ENCODE measurements at places on chromosomes 16 and 17. TPM values are rescaled to one million over a fixed set of nuclear protein-coding genes. Genes with fewer than 3 reads are reported as not detected.

DNA sequence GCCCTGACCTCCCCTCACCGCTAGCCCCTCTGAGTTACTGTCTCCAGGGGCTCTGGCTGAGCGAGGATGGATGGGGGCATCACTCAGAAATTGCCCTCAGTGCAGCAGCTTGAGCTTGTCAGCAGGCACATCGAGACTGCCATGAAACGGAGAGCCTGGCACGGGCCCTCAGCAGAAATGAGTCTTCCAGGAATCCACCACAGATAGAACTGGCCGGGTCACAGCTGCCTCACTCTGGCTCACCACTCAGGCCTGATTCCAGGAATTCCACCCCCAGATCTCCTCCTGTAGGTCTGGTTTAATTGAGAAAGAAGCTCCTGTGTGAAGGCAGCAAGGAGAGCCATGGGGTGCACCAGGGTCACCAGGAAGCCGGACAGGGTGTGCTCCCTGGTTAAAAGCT is 85.5 kb downstream of the GSG1L start:
- DNase-seq = no peak

The MYO15A gene
- 0.34 TPM for total RNA-seq

GRCh38 chr16:11450136-11450535 is 104.9 kb downstream of the RMI2 start:
- no peak for DNase-seq

- no peak for DNase-seq
Measured at GRCh38 chr17:36931096-36931696, 6.1 kb upstream of the LHX1 start.

The SLC35G6 gene
- not detected for total RNA-seq

The KRTAP4-5 gene
- total RNA-seq = not detected

The WNT3 gene
- total RNA-seq = not detected

The MMP28 gene
- total RNA-seq = not detected

The SAP30BP gene
- 93.7 TPM for total RNA-seq

The GSDMA gene
- total RNA-seq = 4.5 TPM

DNA sequence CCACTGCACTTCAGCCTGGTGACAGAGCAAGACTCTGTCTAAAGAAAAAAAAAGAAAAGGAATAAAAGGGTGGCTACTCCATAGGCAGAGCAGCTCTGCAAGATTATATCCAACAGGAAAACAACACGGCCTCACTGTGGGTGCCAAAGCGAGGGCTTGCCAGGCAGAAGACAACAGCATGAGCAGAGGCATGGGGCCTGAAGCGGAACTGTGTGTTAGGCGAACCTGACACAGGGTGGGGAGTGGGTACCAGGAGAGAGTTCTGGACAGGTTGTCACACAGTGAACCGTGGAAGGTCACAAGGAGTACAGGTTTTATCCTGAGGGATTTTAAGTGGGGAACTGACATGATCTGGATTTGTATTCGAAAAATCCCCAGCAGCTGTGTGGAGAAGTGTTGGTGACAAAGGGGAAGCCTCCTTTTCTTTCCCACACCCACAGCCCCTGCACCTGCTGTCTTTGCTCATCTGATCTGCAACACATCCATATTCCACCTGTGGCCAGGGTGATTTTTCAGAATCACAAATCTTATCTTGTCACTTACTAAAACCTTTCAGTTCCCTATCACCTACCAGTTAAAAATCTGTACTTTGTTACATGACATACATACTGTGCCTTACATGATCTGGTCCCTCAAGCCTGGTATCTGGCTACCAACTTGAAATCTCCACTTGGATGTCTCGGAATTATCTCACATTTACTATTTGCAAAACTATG is 23.2 kb upstream of the ARHGAP17 start:
- no peak for DNase-seq

DNA sequence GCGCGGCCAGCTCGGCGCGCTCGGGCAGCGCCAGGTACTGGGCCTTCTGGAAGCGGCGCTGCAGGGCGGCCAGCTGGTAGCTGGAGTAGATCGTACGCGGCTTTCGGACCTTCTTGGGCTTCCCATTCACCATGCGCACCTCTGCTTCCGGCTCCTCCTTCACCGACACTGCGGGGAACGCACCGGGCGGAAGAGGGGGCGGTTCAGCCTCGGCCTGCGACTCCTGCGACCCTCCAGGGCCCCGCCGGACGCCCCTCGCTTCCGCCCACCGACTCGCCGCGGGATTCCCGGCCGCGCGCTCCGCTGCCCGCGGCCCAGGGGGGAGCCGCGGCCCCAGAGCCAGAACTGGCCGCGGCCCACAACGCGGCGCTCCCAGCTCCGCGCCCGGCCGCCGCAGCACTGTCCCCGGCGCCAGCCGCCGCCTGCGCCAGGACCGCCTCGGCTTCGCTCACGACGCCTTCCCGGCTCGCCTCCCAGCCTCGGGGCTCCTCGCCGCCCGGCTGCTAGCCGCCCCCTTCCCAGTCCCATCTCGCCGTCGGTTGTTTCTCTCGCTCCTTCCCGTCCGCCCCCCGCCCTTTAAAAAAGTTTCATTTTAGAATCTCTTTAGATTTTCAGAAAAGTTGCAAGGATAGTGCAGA is 1.5 kb downstream of the DLX3 start:
- peak; percentile 46 for DNase-seq

The SBK1 gene
- 10.0 TPM for total RNA-seq

- DNase-seq = no peak
Measured at GRCh38 chr17:44170499-44171201, at the start of gene ASB16. ASB16 (plus strand) TSS chr17:44170704; CDS start chr17:44170790, 86 bp downstream.

GRCh38 chr17:49746791-49747490 is 17.0 kb downstream of the FAM117A start:
- peak; percentile 55 for DNase-seq

The FN3K gene
- 1.9 TPM for total RNA-seq

DNA sequence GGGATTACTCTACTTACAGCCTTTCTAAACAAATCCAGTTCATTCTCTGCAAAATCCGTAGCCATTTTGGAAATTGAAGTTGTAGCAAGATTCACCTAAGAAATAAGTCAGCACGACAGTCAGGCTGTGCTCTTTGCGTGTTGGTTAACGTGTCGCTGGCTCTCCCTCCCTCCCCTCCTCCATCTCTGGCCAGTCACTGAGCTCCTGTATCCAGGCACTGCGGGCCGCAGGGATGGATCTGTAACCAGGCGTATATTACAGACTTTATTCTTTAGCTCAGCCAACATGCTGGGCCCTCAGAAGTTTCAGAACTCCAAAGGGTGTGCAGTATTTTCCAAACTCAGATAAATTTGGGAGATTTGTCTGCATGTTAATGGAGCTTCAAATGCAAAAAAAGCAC is 30.8 kb downstream of the KDM8 start:
- no peak for DNase-seq

The PITPNM3 gene
- 0.71 TPM for total RNA-seq

GRCh38 chr17:45646288-45646988 is 137.7 kb upstream of the CRHR1 start:
- DNase-seq = peak; percentile 27

The CSH2 gene
- not detected for total RNA-seq

DNA sequence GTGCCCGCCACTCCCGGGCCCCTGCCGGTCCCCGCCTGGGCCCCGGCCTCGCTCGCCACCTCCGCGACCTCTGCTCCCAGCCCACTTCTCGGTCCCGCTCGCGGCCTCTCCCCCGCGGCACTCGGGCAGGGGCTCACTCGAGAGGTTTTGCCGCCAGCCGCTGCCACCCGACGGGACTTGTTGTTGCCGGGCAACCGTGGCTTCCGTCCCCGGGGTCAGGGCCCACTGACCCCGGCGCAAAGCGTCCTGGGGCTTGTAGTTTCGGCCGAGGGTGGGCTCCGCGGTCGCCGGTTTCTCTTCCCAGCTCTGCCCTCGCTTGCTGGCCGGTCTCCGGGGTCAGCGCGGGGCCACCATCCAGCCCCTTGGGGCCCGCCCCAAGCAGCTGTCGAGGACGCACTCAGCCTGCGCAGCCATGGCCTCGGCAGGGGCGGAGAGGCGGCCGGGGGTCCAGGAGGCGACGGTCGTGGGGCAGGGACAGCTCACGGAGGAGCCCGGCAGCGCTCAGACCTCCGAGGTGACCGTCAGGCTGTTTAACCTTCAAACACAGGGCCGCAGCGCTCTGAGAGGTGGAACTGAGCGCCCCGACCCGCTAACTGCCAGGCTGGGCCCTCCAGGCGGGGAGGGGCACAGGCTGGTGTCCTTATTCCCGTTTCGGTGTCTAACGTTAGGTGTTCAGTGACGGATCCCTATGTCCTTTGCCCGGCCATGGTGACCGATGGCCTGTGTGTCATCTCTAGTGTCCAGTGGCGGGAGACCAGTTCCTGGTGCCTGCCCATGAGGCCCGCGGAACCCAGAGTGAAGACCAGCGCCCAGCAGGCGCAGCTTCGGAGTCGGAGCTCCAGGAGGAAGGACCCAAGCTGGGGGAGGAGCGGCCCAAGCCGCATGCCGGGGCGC is at the start of the genes C16orf86 and ENKD1:
C16orf86 (plus strand) TSS at position 256 of the 894 bp plus-strand sequence; CDS start at position 413, 157 bp downstream.
ENKD1 (minus strand) TSS at position 192 of the 894 bp plus-strand sequence. CDS start 308 bp downstream, outside the sequence.
- peak; percentile 88 for DNase-seq

DNA sequence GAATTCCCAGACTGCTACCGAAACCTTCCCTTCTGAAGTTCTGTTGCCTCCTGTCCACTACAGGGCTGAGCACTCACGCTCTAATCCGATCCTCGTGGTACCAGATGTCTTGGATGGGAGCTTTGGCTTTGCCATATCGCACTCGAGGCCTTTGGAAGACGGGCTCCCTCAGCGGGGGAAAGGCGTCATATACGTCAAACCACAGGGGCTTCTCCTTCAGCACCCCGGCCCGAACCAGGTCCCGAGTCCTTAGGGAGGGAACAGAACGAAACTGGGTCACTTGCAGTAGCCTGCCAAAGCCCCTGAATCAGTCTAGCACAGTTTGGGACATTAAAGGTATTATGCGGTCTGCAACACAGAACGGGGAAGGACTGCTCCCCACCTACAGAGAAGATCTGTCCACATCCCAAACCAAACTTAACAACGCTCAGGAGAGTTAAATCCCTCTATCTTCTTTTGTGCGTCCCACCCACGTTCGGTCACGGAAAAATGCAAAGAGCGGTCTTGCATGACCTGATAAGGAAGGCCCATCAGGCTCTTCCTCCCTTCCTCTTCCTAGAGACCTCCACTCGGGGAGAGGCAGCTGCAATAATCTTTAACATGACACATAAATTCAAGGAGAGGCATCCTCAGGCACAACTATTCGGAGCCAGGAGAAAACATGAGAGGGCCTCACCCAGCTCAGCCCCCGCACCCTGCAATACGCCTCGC is 526 bp downstream of the MRPS23 start:
- peak; percentile 37 for DNase-seq

DNA sequence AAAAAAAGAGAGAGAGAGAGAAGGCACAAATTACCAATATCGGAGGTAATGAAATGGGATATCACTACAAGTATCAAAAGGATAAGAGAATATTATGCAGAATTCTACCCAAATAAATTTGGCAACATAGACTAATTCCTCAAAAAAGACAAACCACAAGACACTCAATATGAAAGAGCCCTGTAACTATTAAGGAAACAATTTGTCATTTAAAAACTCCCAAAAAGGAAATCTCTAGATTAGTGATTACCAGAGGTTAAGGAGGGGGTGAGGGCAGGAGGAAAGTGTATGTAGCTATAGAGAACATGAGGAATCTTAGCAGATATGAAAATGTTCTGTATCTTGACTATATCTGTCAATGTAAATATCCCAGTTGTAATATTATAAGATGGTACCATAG is 54.0 kb downstream of the CFDP1 start:
- no peak for DNase-seq

The PER1 gene
- total RNA-seq = 35.0 TPM

DNA sequence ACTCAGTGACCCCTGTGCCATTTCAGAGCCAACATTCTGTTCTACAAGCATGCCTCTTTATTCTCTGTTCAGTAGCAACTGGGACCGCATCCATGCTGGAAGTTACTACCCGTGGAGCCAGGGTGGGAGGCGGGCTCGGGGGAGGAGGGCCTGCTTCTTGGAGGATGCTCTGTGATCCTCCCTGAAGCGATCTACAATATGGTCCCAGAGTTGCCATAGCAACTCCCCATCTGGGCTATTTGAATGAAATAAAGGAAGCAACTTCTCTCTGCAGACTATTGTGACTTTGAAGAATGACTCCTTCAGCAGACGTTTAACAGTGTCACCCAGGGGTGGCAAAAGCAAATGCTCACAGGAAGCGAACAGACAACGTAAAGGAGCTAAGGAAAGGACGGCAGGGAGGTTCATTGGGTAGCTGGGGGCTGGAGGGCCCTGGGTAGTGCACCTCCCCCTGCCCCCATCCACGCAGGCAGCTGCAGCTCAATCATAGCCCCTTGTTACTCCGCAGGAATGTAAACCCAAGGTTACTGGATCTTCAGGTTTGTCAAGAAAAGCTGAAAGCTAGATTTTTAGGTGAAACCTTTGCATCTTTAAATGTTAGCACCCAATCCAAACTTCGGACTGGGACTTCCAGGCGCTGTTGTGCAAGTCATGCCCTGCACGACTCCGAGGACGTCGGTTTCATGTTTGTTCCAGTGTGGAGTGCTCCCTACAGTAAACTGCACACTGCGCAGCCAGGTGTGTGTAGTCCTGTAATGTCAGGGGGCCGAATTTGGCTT is 51.1 kb upstream of the MEAK7 start:
- DNase-seq = no peak

DNA sequence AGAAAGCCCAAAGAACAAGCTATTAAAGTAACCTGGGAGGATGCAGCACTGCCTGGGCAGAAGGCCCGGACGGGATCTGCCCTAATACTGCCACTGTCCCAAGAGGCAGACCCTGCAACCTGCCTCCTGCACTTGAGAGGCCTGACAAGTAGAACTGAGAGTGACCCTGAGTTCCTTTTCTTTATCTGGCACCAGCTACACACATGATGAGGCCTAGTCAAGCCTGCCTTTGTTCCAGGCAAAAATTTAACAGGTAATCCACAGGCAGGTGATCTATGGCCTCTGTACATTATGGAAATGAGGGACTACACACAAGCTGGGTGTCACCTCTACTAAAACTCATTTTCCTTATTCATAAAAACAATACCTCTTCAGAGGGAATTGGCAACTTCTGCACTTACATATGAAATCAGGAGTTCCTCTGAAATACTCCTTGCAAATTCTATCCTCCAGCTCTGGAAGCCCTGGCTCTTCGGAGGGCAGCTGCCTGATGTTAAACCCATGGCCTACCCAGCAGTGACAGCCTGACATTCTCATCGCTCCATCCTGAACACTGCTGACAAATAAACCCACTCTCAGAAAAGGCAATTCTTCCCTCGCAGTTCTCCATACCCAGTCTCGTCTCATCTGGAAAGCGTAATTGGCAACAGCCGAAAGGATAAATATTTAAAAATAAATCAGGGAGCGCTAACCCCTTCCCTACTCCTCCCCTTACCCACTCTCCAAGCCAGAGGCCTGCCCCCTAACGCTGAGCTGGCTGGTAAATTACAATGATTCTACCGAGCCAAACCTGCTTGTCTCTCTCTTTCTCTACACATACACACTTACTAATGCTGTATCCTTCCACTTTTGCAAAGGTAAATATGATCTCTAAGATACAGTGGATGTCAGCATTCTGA is 2.5 kb upstream of the ZFHX3 start:
- no peak for DNase-seq

DNA sequence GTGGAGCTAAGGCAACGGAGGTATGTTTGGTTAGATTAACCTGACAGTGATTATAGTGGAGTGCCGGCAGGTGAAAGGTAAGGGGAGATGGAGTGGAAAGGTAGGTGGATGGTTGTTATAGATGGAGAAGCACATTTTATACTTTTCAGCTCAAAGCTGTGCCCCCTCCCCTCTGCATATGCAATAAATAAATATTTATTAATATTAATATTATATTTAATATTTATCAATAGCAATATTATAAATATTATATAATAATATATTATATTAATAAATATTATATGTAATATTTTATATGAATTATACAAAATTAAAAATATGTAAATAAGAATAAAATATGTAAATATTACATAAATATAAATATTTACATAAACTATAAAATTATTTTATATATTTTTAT is 70.0 kb downstream of the WSCD1 start:
- DNase-seq = no peak

- no peak for DNase-seq
Measured at GRCh38 chr17:21033350-21033749, 9.5 kb downstream of the USP22 start.

The AIPL1 gene
- total RNA-seq = not detected

All from activated CD8-positive, alpha-beta T cell treated with anti-CD3 and anti-CD28 coated beads, Interleukin-2, amount 10 ng/mL, durations not matched to agents 7 days and 5 days (primary cell).